Chondrocyte (in vitro differentiated cells): ENCODE measurements at places on chromosomes 7 and 10.

- H3K27ac ChIP-seq: no peak overlapping the region
- DNase-seq: no peak
- H3K4me3 ChIP-seq: no peak overlapping the region
- peaks cover 24% of the 10 kb centered on the region for H3K4me1 ChIP-seq
- no peaks in the 10 kb centered on the region for H3K27me3 ChIP-seq
Measured at GRCh38 chr7:50684011-50684712, 98.5 kb downstream of the GRB10 start.

DNA sequence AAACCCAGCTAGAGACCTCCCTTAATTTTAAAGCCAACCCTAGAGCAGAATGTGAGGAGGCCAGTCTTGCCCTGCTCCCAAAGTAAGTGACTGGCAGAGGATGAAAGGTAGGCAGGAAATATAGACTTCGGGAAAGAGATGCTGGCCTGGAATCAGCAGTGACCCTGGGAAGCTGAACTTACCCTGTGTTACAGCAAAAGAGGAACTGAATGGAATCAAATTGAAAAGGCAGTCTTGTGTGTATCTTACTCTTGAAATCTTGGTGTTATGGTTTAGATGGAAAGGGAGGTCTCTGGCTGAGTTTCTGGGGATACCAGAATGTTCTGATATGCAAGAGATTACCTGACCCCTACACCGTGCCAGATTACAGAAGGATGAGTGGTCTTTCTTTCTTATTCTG, 7.9 kb upstream of the CFAP43 start:
- H3K4me3 ChIP-seq: no peak overlapping the region
- H3K36me3 ChIP-seq: no peaks in the 10 kb centered on the region
- no peak for DNase-seq
- peaks cover 46% of the 10 kb centered on the region for H3K27me3 ChIP-seq
- no peaks in the 10 kb centered on the region for H3K4me1 ChIP-seq

DNA sequence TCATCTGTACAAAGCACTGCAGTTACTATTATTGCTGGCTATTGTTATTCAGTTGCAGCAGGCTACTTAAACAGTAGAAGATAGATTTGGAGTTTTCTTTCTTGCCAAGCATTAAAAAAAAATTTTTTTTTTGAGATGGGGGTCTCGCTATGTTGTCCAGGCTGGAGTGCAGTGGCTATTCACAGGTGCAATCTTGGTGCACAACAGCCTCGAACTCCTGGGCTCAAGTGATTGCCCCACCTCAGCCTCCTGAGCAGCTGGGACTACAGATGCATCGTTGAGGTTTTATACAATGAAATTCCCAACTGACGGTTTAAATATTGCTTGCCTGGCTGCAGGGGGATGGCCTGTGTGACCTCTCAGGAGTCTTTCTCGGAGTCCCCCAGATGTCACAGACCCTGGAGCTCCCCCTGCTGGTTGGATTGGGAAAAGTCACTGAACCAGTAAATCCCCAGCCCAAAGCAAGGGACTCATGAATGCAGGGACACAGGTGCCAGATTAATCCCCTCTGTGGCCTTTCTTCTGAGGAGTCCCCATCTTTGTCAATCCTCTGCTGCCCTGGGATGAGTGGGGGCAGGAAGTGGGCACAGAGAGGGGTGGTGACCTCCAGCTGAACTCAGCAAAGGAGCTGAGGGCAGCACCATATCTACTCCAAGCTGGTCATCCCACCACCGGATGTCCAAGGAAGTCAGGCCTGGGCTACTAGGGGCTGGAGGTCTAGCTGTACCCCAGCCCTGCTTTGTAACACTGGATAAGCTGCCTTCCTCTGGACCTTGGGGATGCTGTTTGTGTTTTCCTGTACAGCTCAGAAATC, 149.6 kb downstream of the C10orf105 start:
- no peak overlapping the region for H3K4me3 ChIP-seq
- H3K27me3 ChIP-seq: peaks cover 29% of the 10 kb centered on the region
- H3K4me1 ChIP-seq: no peaks in the 10 kb centered on the region
- no peak overlapping the region for H3K27ac ChIP-seq
- DNase-seq: no peak

DNA sequence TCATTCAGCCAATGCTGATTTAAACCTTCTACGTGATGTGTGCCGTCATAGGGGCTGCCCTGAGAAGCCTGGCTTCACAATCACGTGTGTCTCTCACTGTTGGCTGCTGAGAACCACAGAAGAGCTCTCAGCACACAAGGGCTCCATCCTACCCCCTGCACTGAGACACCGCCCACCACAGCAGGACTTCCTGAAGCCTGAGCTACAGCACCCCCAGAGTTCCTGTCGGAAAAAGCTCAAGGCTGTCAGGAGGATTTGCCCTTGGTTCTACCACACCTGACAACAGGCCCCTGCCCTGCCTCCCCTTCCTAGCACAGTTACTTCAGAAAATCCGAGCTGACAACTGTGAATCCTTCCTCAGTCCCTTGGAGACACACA, 191.9 kb downstream of the MAD1L1 start:
- DNase-seq: peak; percentile 39
- H3K27ac ChIP-seq: no peak overlapping the region
- H3K27me3 ChIP-seq: no peaks in the 10 kb centered on the region

- peaks cover 1% of the 10 kb centered on the region for H3K36me3 ChIP-seq
- H3K27me3 ChIP-seq: peaks cover 29% of the 10 kb centered on the region
- H3K27ac ChIP-seq: no peak overlapping the region
- no peak for DNase-seq
Measured at GRCh38 chr10:46218921-46219320, 67.9 kb upstream of the ANTXRL start.

DNA sequence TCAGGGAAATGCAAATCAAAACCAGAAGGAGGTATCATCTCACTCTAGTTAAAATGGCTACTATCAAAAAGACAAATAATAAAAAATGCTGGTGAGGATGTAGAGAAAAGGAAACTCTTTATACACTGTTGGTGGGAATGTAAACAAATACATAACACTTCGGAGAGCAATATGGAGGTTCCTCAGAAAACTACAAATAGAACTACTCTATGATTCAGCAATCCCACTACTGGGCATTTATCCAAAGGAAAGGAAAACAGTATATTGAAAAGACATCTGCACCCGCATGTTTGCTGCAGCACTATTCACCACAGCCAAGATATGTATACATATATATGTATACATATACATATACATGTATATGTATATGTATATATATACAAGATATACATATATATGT, 94.2 kb downstream of the C10orf90 start:
- peaks cover 2% of the 10 kb centered on the region for H3K27me3 ChIP-seq
- H3K4me1 ChIP-seq: peaks cover 15% of the 10 kb centered on the region
- H3K27ac ChIP-seq: peak overlapping the region; percentile 61
- no peak overlapping the region for H3K4me3 ChIP-seq

GRCh38 chr10:122089311-122090017, 100.5 kb downstream of the TACC2 start:
- H3K36me3 ChIP-seq: no peaks in the 10 kb centered on the region
- no peak for DNase-seq
- peaks cover 22% of the 10 kb centered on the region for H3K27me3 ChIP-seq
- no peak overlapping the region for H3K4me3 ChIP-seq
- H3K4me1 ChIP-seq: no peaks in the 10 kb centered on the region
- no peak overlapping the region for H3K27ac ChIP-seq

DNA sequence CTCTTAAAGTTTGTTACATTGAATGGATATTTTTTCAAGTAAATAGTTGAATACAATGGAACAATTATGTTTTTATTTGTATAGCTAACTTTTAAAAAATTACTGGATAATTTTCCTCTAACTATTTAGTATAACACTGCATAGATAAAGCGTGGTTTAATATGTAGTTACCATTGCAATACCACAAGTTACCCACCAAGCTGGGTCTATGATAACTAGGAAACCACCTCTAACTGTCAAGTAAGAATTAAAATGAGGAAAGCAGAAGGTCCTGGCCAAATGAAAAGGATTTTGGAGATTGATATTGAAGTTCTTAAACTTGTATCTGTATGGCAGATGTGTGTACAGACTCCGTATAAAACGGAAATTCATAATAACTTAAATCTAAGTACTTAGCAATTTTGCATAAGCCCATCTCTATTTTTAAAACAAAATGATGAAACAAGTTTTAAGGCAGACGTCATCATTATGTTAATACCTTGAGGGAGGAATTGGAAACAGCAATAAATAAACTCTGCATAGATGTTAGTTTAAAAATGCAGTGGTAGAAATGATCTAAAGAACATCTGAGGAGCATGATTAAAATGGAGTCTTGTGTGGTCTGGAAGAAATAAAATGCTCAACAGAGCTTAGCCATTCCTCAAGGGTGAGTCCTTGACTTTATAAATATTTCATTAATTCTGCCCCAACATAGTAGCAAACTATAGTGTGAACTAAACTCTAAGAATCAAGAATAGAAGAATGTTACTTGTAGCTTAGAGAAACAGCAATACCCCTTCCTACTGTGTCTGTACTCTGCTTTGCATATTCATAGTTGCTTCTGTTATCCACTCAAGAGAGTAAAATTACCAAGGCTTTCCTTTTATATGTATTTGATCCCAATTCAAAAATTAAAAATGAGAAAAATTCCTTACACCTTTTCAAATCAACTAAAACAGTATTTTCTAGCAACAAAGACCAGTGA, 206.4 kb upstream of the FERD3L start:
- H3K27me3 ChIP-seq: no peaks in the 10 kb centered on the region
- no peak overlapping the region for H3K27ac ChIP-seq
- peaks cover 14% of the 10 kb centered on the region for H3K4me1 ChIP-seq

DNA sequence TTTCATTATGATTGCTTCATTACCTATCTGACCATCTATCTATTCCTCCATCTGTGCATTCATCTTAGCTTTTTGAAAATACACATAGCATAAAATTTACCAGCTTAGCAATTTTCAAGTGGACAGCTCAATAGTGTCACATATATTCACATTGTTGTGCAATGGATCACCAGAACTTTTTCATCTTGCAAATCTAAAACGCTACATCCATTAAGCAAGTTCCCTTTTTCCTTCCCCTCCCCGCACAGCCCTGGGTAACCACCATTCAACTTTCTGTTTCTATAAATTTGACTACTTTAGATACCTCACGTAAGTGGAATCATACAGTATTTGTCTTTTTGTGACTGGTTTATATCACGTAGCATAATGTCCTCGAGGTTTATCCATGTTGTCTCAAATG, 78.0 kb upstream of the ADRB1 start:
- no peaks in the 10 kb centered on the region for H3K36me3 ChIP-seq
- no peak for DNase-seq
- H3K27me3 ChIP-seq: no peaks in the 10 kb centered on the region
- no peak overlapping the region for H3K4me3 ChIP-seq
- peaks cover 3% of the 10 kb centered on the region for H3K4me1 ChIP-seq

GRCh38 chr10:90775351-90776028, 82.3 kb downstream of the HTR7 start:
- H3K36me3 ChIP-seq: no peaks in the 10 kb centered on the region
- H3K4me3 ChIP-seq: no peak overlapping the region
- H3K27me3 ChIP-seq: peaks cover 5% of the 10 kb centered on the region
- DNase-seq: no peak
